ENCODE measurements at places on chromosomes 7 and 10.

DNA sequence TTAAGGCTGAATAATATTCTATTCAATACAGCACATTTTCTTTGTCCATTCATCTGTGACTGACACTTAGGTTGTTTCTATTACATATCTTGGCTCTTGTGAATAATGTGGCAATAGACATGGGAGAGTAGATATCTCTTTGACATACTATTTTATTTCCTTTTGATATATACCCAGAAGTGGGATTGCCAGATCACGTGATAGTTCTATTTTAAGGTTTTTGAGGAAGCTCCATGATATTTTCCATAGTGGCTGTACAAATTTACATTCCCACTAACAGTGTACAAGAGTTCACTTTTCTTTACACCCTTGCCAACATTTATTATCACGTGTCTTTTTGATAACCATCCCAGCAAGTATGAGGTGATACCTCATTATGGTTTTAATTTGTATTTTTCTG, 1114.7 kb downstream of the CNTNAP2 start:
- DNase-seq: no peak

GRCh38 chr10:129542589-129542988, 75.5 kb downstream of the MGMT start:
- no peak for DNase-seq

GRCh38 chr10:126568809-126569385, 101.6 kb downstream of the C10orf90 start:
- no peak for DNase-seq

DNA sequence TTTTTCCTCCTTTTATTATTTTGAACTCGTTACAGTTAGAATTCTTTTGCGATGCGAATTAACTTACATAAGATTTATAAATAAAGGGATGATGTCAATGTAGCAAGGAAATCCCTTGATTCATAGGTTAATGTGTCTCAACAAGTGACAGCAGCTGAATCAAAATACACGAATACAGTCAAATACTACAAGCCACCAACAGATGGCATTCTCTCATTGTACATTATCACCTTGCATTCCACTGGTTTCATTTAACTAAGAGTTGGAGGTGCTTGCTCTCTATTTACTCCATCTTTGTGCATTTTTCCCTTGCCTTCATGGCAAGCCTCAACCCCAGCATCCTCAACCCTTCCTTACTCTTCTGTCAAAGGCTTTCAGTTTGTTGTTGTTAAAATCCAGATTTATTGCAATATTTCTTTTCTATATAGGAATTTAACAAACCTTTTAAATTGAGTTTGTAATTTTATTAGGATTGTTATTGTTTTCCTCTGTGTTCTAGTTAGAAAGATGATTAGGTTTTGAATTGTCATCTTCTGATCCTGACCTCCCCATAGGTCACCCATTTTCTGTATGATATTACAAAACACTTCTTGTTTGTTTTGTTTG, 78.3 kb downstream of the SLC25A40 start:
- peak; percentile 57 for DNase-seq

DNA sequence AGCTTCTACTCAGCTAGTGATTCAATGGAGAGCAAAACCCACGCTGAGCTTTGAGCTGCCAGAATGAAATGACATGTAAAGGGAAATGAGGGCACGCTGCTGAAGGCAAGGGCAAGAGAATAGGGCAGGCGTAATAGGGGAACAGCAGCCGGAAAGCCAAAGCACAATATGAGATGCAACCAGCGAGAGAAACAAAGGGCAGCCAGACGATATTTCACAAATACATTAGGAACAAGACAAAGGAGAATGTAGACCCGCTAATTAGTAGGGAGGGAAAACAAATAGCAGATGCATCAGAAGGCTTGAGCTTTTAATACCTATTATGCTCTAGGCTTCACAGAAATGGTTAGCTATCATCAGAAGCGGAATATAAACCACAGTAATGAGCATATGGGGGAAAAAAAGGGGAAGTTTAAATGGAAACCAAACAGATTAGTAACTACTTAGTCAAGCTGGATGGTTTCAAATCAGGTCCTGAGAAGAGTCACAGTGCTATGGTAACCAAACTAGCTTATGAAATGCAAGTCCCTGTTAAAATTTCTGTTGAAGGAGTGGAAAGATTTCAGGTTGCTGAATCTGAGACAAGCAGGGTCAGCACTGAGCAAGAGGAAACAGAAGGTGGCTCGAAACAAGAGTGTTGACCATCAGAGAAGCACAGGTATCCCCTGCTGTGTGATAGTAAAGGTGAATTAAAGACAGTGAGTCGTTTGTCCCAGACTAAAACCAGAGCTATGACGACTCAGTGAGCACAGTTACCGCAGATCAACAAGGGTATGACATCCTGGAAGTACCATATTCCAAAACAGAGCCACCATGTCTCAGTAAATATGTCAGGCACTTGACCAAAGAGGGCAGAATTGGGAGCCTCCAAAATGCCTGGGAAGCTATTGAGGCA, 496.9 kb upstream of the CELF2 start:
- DNase-seq: no peak
